ENCODE measurements at places on chromosomes 2 and 18.

- no peak for DNase-seq
Observed at GRCh38 chr18:45447355-45448265, 167.7 kb upstream of the SLC14A2 start.

DNA sequence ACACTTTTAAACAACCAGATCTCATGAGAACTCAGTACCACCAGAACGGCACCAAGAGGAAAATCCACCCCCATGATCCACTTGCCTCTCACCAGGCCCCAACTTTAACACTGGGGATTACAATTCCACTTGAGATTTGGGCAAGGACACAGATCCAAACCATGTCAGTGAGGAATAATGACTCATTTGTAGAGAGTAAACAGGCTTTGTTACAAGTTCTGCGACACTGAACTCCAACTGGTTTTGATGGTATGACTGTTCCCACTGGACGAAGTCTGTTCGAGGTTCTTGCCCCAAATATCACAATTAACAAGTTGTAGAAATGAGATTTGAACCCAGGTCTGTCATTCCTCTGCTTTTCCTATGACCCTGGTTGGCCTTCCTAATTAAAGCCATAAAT lies 718.1 kb upstream of the ID2 start:
- no peak for DNase-seq

- DNase-seq: no peak
Observed at GRCh38 chr2:202278944-202279343, 13.4 kb downstream of the NOP58 start.

GRCh38 chr18:22914633-22915032 lies 18.5 kb upstream of the RBBP8 start:
- no peak for DNase-seq

GRCh38 chr18:75109819-75110218 lies 99.1 kb downstream of the PTGR3 start:
- DNase-seq: no peak

DNA sequence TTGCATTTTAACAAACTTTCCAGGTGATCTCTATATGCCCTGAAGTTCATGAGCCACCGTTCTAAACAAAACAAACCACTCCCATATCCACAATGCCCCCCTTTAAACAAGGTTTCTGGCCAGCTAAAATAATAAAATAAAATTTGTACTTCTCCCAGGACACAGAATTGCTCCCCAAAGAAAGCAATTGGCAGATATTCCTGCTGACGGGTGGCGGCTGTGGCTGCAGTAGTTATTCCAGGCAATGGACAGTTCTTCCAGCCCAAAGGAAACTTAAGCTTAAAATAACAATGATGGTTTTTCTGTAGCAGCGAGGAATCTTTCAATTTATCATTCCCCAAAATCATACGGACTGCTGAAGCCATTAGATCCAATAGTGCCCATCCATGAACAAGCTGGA lies 260.5 kb upstream of the ZNF521 start:
- no peak for DNase-seq

DNA sequence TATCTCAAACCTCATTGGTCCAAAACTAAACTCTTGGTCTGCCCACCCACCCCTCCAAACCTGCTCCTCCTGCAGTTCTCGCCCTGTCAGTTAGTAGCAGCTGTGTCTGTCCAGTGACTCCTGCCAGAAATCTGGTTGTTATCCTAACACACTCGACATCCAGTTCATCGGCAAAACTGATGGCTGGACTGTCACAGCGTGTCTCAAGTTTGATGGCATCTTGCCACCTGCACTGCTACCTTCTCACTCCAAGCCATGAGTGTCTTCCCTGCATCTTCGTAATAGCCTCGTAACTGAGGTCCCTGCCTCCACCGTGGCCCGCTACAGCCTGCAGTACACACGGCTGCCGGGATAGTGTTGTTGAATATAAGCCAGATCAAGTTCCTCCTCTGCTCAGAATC lies 470.1 kb upstream of the RAB12 start:
- DNase-seq: no peak

DNA sequence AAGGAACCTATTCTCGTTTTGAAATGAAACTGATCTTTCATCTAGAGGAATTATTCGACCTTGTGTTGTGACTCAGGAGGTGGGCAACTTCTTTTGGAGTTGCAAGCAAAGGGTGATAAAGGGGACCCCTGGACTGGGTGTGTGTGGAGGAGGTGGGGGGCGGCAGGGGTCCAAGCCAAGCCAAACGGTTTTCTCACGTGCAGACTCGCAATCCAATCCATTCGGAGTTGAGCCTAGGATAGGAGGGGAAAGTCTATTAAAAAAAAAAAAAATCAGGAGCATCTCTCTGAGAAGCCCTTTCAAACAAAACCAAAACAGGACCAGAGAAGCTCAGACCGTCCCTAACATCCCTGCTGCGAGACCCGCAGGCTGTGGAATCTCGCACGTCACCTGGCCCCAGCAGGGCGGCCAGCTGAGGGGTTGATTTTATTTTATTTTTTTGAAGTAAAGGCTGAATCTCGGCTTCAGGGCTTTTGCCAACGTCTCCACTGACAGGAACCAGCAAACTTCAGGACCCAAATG lies 3.7 kb upstream of the ZEB2 start:
- no peak for DNase-seq

DNA sequence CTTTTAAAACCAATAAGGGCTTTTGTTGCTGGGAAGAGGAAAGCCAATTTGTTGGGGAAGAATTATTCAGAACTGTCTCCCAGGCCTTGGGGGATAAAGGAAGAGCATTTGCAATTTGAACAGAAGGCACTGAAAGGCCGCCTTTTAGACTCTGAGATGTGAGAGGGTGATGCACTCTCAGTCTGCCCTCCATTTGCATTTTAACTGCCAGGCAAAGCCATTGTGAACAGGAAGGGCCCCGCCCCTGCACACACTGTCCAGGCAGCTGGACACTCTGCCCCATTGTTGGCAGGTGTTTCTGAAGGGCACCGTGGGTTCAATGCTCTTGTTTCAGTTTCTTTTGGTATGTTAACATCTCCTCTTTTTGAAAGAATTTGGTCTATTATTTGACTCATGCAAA lies 169.5 kb upstream of the COPS8 start:
- DNase-seq: no peak

GRCh38 chr2:65435625-65436168 lies 3.3 kb upstream of the SPRED2 start:
- peak; percentile 72 for DNase-seq

GRCh38 chr2:44778671-44779476 lies 162.6 kb upstream of the SIX3 start:
- no peak for DNase-seq

GRCh38 chr2:168208652-168209051 lies 38.7 kb downstream of the STK39 start:
- no peak for DNase-seq

- no peak for DNase-seq
Observed at GRCh38 chr2:66322506-66323260, 112.2 kb upstream of the MEIS1 start.

Data from GDM1 (cell line).